Smooth muscle cell of the pulmonary artery (primary cell): ENCODE measurements at places on chromosomes 16 and 17. TPM values are rescaled to one million over a fixed set of nuclear protein-coding genes. Genes with fewer than 3 reads are reported as not detected.

CPPED1 gene
- 6.7 and 12.4 TPM in 2 replicates for total RNA-seq

EVI2B gene
- 0.07 and 0.13 TPM in 2 replicates for total RNA-seq

KCNH4 gene
- 0.03 TPM in 1 of 2 replicates, not detected in the other for total RNA-seq

HEATR9 gene
- total RNA-seq = not detected in 2 replicates

FOXO3B gene
- 4.5 and 7.0 TPM in 2 replicates for total RNA-seq

FUS gene
- total RNA-seq = 38.8 and 39.8 TPM in 2 replicates

HS3ST3B1 gene
- 0.23 and 0.46 TPM in 2 replicates for total RNA-seq

ABCC12 gene
- 0.26 TPM in 1 of 2 replicates, not detected in the other for total RNA-seq

MT4 gene
- total RNA-seq = not detected in 2 replicates

TNFRSF17 gene
- 0.10 TPM in 1 of 2 replicates, not detected in the other for total RNA-seq

EPN3 gene
- 0.07 TPM in 1 of 2 replicates, not detected in the other for total RNA-seq
